Urinary bladder (tissue), 4 donors: ENCODE measurements at places on chromosomes 1 and 21. TPM values are rescaled to one million over a fixed set of nuclear protein-coding genes. Genes with fewer than 3 reads are reported as not detected.

DNA sequence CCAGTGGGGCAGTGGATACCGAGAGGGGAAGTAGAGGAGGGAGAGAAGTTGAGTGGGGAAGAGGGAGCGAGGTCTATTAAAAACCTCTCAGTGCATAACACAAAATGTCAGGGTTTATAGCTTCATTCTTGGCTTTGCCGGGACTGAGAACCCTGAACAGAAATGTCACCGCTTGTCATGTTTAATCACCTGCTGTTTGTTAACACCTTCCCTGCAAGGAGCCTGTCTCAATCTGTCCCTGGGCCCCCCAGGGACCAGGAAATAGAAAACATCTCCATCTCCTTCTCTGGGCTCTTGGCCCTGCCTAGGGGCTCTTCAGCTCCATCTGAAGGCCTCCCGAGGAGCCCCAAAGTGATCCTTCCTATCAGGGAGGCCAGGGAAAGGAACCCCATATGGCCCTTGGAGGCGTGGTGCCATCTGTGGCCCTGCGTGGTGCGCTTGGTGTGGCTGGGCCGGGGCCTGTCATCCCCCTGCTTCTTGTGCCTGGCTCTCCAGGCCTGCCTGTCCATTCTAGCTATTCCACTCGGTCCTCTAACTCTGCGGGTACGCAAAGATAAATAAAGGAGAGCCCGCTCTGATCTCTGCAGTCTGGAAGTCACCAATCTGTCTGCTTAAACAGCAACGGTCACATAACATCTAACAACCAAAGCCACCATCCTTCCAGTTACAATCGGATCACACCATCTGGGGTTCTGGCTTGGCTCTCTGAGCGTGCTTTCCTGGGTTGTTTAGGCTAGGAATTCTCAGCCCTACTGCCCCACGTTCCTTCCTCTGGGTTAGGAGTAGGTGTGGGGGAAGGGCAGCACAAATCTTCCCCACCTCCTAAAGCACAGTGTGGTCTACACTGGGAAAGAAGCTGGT lies 113.8 kb downstream of the CASZ1 start:
- no peak for DNase-seq

RXFP4 gene
- not detected for total RNA-seq

AMY1C gene
- not detected for total RNA-seq

DNA sequence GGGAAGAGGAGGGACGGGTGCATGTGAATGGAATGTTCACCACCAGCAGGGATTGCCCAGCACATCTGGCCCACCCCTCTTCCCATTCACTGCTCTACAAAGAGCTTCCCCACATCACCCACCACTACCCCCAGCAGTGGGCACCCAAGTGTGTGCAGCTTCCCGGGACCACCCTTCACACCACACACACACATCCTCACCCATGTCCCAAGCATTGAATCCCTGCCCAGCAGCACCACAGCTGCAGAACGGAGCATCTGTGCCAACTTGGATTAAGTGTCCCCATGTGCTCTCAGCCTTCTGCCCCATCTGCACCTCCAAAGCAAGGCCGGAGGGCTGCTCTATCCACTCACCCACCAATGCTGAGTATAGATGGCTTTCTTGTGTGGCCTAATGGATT lies 141.4 kb downstream of the PSMG1 start:
- no peak for DNase-seq

KCNJ10 gene
- total RNA-seq = 0.26 TPM

FMO4 gene
- 13.8 TPM for total RNA-seq

DNA sequence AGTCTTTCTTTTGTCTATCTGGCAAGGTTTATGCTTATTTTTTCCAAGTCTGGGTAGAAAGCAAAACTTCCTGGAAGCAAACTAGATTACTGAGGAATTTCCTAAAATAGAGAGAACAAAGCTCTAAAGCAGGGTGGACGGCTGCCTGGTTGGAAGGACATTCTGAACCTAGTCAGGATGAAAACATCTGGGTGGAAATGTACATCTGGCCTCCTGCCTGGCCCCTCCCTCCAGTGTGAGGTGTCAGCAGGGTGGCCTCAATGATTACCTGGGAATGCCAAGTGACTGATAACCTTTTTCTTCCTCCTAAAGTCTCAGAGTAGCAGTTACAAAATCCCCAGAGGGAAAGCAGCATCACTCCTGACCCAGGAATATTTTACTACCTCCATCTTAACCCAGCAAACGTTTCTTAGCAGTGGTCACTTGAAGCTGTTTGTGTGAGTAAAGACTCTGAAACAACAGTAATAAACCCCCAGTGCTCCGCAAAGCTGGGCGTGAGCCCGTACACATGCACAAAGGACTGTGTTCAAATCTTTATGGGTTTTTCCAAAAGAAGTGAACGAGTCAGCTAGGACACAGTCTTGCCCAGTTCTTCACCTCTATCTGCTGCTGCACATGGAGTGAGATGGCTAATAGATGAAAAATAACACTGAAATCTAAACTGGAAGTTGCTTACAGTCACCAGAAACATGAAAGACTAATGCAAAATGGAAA lies 18.9 kb downstream of the ANGPTL7 start:
- no peak for DNase-seq

- no peak for DNase-seq
These were observed 262.6 kb downstream of the PCP4 start for GRCh38 chr21:40129809-40130208.

GRCh38 chr1:73811798-73812197 lies 386.2 kb downstream of the LRRIQ3 start:
- no peak for DNase-seq

- no peak for DNase-seq
These were observed 225.3 kb downstream of the MRPL39 start for GRCh38 chr21:25381936-25382452.

DNA sequence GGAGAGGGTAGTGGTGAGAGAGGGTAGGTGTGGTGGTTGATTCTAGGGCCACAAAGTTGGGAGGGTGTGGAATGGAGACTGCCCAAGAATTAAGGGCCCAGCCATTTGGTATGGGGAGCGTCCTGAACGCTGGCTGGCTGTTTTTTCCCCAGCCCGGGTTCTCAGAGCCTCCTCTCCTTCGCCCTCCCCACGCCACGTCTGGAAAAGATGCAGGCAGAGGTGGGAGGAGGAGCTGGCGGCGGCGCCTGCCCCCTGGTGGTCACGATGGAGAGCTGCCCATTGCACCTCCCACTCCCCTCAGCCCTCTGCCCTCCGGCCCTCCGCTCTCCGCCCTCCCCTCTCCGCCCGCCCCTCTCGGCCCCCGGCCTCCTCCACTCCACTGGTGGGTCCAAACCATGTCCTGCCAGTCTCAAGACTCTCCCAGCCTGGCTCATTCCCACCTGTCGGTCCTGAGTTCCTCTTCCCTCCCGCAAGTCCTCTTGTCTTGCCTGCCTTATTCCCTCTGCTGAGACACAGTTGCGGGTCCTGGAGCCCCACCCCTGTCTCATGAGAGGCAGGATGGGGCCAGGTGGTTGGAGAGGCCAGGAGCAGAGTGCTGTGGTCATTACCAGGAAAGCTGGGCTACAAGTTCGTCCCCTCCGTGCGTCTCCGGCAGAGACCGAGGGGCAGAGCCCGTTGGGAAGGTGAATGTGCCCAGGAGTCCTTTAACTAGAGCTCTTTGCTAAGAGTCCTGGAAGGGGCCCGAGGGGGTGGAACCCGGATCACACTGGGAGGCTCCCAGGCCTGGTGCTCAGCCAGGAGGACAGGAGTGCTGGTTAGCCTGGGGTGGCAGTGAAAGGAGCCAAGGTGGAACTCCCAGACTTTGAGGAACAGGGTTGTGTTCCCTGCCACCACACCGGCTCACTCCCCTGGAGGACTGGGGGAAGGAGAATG lies 22.6 kb downstream of the ETNK2 start:
- DNase-seq = no peak

THEM5 gene
- not detected for total RNA-seq

DNA sequence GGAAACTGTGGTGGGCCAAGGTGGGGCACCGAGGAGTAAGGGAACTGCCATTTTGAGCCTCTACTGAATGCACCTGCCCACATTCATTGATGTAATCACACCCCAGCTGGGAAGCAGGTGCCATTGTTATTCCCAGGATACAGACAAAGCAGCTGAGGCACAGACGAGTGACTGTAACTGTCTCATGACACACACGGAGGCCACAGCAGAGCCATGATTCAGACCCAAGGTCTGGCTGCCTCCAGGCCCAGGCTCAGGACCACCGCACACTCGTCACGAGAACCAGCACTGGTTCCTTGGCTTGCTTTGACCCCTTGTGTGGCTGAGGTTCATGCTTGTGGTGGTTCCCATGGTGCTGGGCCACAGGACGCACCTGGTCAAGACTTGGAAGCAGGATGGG lies 45.6 kb upstream of the CLIC4 start:
- DNase-seq = no peak

DNA sequence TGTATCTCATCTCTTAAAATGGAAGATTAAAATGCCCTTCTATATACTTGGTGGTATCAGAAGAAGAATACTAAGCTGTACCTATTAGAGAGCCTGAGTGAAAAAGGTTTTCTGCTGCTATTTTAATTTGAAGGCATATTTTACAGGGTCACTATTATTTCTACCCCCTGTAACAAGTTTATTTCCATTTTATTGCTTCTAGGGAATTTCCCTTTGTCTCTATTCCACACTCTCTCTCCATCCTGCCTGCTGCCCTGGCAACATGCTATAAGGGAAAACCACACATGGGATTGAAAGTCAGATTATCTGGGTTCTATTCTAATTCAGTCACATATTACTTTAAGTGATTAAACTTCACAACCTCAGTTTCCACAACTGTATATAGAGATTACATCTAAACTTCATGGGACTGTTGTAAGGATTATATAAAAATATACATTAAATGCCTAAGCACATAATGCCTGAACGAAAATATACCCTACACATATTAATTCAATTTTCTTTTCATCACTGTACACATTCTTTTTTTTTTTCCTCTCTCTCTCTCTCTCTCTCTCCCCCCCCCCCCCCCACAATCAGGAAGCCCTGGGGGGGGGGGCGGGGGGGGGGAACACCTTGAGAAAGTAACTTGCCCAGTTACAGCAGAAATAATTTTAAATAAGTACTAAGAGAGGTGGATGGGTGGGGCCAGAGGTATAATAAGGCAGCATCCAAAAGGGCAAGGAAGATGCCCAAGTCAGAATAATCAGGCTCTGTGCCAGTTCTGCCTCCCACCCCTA lies 51.5 kb downstream of the LUZP1 start:
- no peak for DNase-seq

DNA sequence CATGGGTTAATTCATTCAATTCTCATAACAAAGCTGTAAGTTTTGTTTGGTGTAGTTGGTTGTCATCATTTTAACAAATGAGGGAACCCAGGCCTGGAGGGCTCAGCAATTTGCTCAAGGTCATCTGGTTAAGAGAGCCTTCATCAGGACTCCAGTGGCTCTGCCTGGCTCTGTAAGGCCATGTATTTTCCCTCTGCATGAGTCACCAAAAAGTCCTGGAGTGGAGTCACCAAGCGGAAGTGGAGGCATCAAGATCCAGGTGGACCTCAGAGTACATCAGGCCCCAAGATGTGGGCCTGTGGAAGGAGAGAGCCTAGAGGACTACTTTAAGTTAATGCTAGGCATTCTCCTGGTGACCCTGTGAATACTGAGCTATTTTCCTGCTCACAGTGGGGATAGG lies 30.0 kb upstream of the RBM15 start:
- no peak for DNase-seq

GRCh38 chr21:10273196-10273595 lies 248.2 kb upstream of the TPTE start:
- no peak for DNase-seq

GRCh38 chr1:61313906-61314422 lies 231.6 kb downstream of the NFIA start:
- no peak for DNase-seq

DNA sequence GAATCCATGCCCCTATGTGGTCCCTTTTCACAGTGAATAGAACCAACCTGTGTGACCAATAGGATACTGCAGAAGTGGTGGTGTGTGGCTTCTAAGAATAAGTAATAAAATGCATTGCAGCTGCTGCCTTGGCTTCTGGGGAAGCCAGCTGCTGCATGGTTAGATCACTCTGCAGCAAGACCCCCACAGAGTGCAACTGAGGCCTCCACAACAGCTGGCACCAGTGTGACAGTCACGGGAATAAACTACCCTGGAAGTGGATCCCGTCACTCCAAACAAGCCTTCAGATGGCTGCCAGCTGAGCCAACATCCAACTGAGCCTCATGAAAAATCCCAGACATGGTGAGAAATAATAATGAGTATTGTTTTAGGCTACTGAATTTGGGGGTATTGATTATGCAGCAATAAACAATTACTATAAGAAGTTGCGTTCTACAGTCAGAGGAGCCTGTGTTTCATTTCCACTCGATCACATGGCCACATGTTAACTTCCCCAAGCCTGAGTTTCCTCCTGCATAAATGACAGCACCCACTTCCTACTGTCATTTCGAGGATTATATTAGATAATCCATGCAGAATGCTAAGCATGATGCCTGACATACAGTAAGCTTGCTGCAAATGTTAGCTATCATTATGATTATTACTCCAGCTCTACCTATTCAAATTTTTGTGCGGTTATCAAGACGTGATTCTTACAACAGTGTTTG lies 20.8 kb upstream of the COG2 start:
- no peak for DNase-seq
